ENCODE measurements at places on chromosomes 5 and 9. TPM values are rescaled to one million over a fixed set of nuclear protein-coding genes. Genes with fewer than 3 reads are reported as not detected.

DNA sequence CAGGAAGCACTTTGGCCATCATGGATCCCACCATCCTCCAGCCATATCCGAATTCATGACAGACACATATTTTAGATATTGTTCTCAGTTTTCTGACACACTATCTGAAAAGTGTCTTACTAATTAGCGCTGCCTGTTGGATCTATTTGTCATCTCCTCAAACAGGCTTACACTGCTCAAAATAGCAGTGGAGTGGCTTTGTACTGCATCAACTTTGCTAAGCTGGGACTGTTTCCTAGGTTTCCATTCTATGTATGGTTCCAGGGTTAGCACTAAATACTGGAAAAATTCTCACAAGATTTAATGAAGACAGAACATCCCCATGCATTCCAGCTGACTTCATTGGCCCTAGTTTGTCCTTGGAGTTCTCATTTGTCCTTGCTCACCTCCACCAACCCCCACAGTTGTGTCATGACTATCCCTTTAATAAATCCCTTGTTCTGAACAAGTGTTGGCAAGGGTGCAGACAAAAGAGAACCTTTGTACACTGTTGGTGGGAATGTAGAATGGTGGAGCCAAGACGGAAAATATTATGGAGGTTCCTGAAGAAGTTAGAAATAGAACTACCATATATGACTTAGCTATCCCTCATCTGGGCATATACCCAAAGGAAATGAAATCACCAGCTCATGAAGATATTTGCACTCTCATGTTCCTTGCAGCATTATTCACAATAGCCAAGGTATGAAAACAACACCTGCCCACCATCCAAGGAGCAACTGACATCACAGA lies 136.5 kb upstream of the RAI14 start:
- DNase-seq = no peak

DNA sequence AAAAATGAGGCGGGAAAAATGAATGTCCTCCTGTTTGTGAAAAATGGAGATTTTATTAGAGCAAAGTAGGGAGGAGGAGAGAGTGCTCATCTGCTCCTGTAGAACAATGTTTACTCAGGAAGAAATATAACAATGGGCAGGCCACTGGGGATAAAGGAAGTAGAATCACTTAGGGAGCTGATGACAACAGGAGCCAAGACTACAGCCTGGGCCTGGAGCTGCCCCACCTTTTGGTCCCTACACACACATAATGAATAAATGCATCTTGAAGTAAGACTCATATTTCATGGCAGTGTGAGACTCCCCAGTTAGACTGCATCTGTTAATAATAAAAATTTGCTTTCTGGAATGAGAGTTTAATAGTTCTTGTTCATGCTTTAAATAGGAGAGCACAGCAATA lies 1939.8 kb downstream of the EFNA5 start:
- DNase-seq = no peak

DNA sequence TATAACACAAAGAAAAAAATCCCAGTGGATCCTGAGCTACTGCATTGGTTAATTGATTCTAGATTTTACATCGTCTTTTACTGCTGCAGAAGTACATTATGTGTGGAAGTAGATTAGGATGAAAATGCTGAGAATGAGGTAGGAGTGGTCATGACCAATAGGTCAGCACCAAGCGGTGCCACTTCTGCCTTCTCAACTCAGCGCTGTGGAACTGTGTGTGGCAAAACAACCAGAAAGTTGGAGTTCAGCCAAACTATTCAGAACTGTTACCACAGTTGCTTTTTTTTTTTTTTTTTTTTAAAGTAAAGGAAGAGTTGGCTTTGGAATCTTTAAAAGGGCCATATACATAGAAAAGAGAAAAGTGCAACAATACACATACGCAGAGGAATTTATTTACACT lies 24.2 kb downstream of the POU5F2 start:
- DNase-seq = peak; percentile 7

- no peak for DNase-seq
These were observed 330.2 kb upstream of the NREP start for GRCh38 chr5:112087222-112087621.

- no peak for DNase-seq
These were observed 32.9 kb downstream of the FRMD3 start for GRCh38 chr9:83505282-83505681.

GRCh38 chr5:171131497-171131896 lies 177.6 kb upstream of the TLX3 start:
- no peak for DNase-seq

GRCh38 chr5:76736679-76737556 lies 21.0 kb downstream of the F2R start:
- no peak for DNase-seq

DNA sequence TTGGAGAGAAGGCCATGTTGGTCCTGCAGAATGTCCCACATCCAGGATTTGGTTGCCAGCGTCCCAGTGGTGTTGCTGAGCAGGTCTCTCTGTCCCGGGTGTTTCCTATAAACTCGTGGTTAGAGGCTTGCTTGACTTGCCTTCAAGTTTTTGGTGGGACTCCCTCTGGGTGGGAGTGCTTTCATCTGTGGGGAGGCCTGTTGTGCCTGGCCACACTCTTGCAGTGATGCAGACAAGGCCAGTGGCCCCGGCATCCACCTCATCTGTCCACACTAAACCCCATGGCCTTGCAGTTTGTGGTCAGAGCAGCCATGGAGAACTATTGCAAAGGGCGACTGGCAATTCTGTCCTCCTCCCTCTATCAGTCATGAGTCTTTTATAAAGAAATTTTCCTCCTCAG lies 71.8 kb downstream of the PHF2 start:
- DNase-seq = no peak

Gene PFN3
- total RNA-seq = not detected

Data from SK-MEL-5 (cell line).